Activated CD8-positive, alpha-beta memory T cell treated with anti-CD3 and anti-CD28 coated beads, Interleukin-2, amount 10 ng/mL, durations not matched to agents 7 days and 5 days (primary cell): ENCODE measurements at places on chromosomes 5 and 9.

GRCh38 chr9:20853866-20854265, 169.8 kb downstream of the FOCAD start:
- DNase-seq, result no peak

DNA sequence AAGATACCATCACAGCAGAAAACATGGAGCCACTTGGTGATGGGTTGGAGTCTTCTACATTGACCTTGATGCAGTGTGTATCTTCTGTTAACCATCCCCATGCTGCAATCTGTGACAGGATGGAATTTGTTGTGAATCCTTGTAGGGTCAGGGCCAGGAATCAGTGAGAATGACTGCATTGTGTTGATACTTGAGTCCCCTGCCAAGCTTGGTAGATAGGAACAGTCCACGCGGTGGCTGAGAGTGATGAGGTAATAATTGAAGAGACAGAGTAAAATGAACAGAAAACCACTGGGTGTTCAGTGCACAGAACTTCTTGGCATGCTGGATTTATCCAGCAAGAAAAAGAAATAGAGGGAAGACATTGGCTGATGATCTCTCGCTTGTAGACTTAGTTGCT, 217.5 kb downstream of the MAN2A1 start:
- no peak for DNase-seq

- no peak for DNase-seq
Measured at GRCh38 chr5:89851911-89852310, 557.6 kb downstream of the CETN3 start.

GRCh38 chr5:10854506-10855277, 93.7 kb upstream of the DAP start:
- no peak for DNase-seq

GRCh38 chr9:33377089-33377715, 25.2 kb downstream of the AQP7 start:
- no peak for DNase-seq

DNA sequence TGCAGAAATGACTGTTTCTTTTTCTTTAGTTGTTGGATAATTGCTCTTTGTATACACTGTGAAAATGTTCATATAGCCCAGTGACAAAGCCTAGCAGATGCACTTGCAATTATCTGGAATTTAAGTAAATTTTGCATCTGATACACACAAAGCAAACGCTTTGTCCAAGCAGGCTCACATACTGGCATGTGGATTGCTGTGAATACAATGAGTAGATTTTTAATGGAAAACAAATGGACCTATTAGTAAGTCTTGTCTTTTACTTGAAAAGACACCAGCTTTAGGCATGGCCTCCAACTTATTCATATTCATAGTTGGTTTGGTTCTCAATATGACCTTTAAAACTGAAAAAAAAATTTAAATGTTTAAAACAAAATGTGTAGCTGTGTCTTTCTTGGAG, 1299.8 kb upstream of the WWC1 start:
- no peak for DNase-seq

DNA sequence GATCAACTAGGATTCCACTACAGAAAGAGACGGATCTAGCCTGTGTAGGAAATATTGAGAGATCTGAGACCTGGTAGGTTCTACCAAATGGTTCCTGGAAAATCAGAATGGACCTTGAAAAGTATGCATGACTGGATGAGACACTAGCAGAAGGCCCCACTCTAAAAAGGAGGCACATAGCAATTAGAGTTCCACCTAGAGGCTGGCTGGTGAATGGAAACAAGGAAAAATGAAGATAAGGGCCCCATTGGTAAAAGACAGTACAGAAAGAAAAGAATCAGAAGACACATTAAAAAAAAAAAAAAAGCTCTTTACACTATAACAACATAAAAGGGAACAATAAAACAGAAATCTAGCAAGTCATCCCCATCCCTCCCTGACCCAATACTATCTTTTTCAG, 518.5 kb downstream of the NR2F1-AS1 start:
- no peak for DNase-seq

GRCh38 chr5:127840198-127840524, 137.0 kb downstream of the CCDC192 start:
- DNase-seq, result no peak
